ENCODE measurements at places on chromosomes 1 and 21.

DNA sequence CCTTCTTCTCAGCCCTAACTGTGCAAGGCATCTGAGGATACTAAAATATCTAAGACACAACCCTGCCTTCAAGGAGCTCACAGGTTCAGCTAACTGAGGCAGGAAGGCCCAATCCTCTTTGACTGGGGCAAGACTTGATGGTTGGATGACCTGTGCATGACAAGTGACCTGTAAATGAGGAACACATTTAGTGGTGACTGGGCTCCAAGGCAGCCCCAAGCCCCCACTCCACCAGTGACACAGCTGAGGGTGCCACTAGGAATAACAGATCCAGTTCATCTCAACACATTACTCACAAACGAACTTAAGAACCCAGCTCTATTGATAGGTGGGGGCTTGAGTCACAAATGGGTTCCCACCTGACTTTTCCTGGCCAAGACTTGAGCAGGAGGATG is 244.7 kb upstream of the IRF2BP2 start:
- no peak for DNase-seq

GRCh38 chr21:33289199-33289819 is 23.1 kb downstream of the IL10RB start:
- no peak for DNase-seq

DNA sequence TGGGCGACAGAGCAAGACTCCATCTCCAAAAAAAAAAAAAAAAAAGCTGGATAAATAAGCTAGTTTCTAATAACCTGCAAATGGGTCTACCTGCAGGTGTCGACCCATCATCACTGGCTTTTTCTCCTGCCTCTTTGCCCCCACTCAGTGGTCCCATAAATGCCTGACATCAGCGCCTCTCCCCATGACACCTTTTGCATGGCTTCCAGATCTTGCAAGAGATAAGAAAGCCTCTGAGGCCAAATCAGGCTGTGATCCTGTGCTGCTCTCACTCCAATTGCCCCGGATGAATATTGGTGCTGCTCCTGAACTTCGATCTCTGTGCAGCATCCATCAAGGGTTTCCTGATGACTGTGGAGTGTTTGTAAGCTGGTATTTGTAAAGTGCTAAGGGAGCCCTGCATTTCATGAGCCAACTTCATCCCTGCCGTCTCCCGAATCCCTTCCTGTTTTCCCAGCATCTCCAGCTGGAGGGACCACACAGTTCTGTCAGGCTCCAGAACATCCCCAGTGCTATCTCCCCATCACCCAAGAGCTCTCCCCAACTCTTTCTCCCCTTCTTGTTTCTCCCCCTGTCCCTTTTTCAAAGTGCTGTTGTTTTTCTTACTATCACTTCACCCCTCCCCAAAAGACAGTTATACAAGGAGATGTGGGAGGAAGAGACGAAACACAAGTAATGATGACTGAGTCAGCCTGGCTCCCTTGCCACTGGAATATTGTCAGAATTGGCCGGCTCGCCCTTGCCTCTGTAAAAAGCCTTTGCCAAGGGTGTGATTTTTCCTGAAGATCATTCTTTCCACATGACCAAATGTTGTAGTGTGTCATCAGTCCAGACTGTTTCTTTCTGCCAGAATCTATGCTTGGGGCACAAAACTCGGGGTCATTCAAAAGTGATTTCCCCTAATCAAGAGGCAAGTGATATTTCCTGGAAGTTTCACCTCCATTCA is 2.8 kb upstream of the EFHD2 start:
- no peak for DNase-seq

GRCh38 chr1:20385630-20386029 is 95.0 kb downstream of the VWA5B1 start:
- no peak for DNase-seq

GRCh38 chr1:176919386-176920378 is 244.8 kb downstream of the ASTN1 start:
- DNase-seq, result no peak

- DNase-seq, result peak; percentile 73
Measured at GRCh38 chr1:201946224-201946908, at the start of gene LMOD1. Gene LMOD1 (minus strand): TSS chr1:201946548. CDS start chr1:201946340, 208 bp downstream.

GRCh38 chr1:51543858-51544257 is 24.8 kb upstream of the EPS15 start:
- DNase-seq, result no peak

DNA sequence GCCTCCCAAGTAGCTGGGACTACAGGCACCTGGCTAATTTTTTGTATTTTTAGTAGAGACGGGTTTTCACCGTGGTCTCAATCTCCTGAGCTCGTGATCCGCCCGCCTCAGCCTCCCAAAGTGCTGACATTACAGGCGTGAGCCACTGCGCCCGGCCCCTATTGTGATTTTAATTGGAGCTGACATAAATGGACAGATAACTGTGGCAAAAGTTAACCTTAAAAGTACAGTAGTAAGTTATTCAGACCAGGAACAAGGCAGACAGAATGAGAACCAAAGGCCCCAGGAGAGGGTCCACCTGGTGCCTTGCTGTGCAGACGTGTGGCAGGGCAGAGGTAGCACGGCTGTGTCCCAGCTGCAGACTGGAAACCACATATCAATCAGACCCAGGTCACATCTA is 11.0 kb downstream of the TMEM201 start:
- no peak for DNase-seq

- peak; percentile 85 for DNase-seq
Measured at GRCh38 chr1:220680085-220680687, 10.0 kb upstream of the C1orf115 start.

GRCh38 chr1:40306296-40306695 is 10.8 kb downstream of the COL9A2 start:
- DNase-seq, result no peak

DNA sequence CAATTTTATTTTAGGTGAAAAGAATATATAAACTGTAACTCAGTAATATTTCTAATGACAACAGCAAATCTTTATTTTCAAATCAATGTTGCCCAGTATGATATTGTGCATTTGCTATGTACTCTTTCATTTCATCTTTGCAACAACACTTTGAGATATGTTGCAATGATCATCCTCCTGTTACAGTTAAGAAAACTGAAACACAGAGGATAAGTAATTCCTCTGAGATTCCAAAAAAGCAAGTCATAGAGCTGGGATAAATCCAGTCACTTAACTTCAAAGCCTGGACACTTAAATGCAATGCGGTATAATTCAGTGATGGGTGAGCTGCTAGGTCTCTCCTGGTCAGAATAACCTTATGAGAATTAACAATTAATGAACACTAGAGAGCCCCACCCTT is 48.6 kb upstream of the EXO1 start:
- no peak for DNase-seq

- DNase-seq, result no peak
Measured at GRCh38 chr21:40556442-40556968, 290.5 kb downstream of the DSCAM start.

DNA sequence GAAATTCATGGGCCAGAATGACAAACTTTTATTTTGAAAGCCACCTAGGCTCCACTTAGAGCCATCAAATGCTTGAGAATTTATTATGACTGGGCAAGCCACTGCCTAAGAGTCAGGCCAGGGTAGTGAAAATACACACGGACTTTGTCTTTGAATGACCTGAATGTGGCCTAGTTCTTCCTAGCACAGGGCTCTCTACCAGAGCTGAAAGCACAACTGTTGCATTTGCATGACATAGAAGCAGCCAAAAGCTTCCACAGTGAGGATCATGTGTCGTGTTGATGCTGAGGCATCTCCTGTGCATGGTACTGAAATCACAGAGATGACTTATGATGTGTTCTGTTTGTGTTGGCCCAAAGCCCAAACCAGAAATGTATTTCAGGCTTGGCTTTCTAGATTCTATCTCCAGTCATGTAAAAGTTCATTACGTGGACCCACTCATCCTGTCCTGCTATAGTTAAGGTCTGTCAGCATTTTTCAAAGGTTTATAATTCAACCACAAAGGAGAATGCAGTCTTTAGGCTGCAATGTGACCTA is 164.0 kb upstream of the UBE2U start:
- no peak for DNase-seq

DNA sequence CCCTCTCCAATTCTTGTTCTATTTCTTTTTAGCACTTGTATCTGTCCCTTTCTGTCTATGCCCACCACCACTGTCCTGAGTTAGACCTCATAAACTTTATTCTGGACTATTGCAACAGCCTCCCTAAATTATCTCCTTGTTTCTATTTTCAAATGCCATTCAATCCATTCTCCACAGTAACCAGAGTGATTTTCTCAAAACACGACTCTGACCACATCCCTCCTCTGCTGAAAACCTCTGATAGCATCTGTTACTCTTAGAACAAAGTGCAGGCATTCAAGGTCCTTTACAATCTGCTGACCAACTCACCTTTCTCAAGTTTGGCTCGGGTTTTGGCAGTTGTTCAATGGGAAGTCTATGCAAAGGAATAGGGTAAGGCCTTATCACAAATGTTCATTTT is 22.8 kb upstream of the GPX7 start:
- DNase-seq, result peak; percentile 13

DNA sequence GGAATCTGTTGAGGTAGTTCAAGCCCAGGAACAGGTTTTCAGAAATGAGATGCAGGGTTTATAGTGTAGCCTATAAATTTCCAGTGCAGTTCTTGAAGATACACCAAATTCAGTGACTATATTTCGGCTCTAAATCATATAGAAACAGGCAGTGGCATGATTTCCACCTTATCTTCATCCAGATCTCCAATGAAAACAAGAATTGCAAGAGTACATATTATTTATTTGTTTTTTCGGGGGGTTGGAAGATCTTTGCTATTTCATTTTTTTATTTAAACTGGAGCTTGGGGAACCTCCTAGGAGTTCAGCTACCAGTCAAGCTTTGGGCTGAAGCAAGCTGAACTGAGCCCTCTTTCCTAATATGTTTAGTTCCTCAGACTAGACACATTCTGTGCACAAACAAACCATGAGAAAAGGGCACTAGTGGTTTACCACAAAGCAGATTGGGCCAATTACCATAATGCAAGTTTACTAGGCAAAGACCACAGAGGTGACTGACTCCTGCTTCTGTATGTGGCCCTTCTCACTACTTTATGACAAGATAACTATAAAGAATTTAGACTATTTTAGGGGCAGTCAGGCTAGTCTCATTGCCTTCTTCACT is 68.5 kb downstream of the RGS2 start:
- peak; percentile 58 for DNase-seq

GRCh38 chr1:248065604-248066003 is 19.0 kb downstream of the OR2L3 start:
- DNase-seq, result no peak

DNA sequence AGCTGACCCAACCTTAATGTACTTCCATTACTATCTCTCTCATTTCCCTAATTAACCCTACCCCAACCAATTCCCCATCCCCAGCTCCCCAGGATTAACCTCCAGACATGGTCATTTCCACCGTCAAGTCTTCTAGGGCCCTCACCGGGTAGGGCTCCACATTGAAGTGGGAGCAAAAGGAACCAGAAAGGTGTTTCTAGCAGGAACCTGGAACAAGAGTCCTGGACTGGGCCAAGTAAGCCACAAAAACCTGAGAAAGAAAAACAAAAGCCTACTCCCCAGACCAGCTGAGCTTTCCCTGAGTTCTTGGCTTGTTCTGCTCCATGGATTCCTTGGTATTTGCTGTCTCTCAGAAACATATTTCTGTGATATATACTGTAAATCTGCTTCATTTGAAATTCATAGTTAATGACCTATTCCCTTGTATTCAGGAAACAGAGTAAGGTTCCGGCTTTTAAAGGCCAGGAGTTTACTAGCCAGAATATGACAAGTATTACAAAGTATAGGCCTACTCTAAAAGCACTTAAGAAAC is 58.4 kb downstream of the SYF2 start:
- DNase-seq, result no peak

GRCh38 chr1:160834945-160835565 is 27.6 kb downstream of the CD244 start:
- peak; percentile 79 for DNase-seq
